Gastroesophageal sphincter (tissue), 4 donors: ENCODE measurements at places on chromosomes 1 and 21. TPM values are rescaled to one million over a fixed set of nuclear protein-coding genes. Genes with fewer than 3 reads are reported as not detected.
A peak's percentile ranks its signal among the peaks of the same experiment; 100 is the strongest.

DNA sequence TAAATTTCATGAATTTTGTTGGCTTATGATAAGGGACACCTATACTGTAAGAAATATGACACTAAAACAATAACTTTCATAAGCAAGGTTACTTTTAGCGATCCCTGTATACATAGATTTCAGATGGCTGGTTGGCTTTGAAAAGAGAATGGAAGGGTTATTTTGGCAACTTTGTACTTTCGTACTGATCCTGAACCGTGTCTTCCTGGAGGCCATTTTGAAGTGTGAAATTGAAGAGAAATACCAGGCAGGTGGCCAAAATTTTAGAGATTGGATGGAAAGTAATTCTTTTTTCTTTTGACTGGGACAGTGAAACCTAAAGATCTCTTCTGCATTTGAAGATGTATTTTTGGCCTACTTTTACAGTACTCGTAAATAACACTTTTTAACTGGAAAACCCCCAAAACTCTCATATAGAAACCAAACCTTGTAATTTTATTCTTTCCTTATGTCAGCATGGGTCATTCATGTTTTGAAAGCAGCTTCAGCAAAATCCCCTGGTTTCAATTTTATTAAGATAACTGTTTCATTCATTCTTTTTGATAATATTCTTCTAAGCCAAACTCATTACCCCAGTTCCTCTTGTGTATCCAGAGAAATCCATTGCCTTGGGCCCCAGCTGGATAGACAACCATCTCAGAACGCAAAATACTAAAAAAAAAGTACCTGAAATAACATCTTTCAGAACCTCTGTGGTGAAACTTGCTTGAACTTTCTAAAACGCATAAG lies 38.4 kb upstream of the ZNF281 start:
- no peak for ATAC-seq

Gene DCST1
- total RNA-seq, result not detected

Gene CCDC18
- total RNA-seq, result 0.81 TPM

GRCh38 chr1:7845761-7846160 lies 7.1 kb downstream of the UTS2 start:
- no peak for ATAC-seq

Gene FAM76A
- total RNA-seq, result 19.9 TPM

Gene ST6GALNAC3
- total RNA-seq, result 3.4 TPM

Gene TRIM46
- 0.35 TPM for total RNA-seq

DNA sequence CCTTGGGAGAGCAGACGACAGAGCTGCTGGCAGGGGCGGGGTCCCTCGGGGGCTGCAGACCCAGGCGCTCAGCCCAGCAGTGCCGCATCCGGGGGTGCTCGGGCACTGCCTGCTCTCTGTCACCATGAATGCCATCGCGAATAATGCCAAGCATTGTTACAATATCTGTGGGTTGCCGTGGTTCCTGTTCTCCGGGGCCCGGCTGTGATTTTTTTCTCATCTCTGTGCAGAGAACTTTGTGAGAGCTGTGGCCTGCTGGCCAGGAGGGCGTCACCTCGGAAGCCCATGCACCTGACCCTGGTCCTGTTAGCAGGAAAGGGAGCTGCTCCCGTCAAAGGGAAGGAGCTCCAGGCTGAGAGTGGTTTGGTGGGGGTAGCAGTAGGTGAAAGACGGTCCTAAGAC lies 70.4 kb downstream of the PRDM16 start:
- no peak for ATAC-seq

DNA sequence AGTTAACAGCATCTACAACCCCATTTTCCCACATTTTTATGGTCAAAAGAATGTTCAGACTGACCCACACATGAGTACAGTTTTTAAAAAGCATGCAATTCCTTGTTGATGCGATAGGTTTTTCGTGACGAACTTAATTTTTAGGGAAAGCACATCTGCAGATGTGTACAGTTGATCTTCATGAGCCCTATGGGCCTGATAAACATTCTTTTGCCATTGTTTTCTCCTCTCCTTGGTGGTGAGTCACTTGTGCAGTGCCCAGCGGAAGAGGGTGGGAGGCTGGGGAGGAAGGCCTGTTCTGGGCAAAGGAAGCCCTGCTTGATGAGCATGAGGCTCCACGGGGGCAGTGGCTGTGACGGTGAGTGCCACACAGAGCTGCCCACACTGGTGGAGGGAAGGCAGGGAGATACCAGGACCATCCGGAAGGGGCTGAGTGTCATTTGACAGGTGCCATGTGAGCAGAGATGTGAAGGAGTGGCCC lies 5.3 kb downstream of the ARF1 start:
- ATAC-seq, result no peak

Gene CDCA8
- 0.45 TPM for total RNA-seq

- ATAC-seq, result no peak
Observed at GRCh38 chr1:54001591-54001990, 16.4 kb downstream of the LDLRAD1 start.

DNA sequence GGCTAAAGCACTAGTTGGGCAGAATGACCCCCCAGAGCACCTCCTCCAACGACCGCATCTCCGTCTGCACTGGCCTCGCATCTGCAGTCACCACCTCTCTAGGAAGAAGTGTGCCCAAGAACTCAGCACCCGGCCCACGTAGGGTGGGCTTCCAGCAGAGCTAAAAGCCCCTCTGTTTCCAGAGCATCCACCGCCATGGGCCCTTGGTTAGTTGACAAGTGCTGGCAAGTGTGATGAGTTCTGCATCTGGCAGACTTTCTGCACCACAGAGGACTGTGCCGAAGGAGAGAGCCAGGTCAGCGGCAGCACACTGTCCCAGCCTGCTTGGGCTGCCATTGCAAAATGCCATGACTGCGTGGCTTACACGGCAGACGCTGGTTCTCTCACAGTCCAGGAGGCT lies 76.4 kb upstream of the COL6A1 start:
- ATAC-seq, result no peak

GRCh38 chr1:57678138-57678537 lies 254.3 kb upstream of the DAB1 start:
- ATAC-seq, result no peak

DNA sequence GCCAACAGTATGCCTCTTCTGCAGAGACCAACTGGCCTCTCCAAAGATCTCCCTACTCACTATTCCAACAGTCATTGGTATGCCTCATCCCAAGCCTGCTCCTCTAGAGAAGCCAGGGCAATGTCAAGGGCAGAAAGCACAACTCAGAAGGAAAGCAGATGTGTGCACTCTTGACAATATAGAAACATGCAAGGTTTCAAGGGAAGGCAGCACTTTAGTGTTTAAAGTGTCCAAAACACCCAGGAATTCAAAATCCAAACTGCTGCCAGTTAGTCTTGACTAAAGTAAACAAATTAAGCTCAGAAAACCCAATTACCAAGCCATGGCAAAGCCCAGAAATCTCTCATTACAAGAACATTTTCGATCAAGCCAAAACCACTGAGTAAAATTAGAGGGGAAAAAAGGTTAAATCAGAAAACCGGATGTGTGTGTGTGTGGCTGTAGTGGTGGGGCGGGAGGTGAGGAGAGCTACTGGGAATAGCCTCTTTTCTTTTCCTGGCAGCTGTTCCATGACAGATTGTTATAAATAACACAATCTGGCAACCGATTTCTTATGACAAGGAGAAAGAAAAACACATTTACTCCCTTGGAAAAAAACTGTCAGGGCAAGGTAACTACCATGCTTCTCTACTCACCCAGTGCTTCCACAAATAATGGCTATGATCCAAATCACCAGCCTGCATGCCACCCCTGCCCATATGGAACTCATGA lies 39.2 kb downstream of the EIF2B3 start:
- peak; percentile 87 for ATAC-seq

- ATAC-seq, result peak; percentile 77
Observed at GRCh38 chr21:28745131-28746016, 247.3 kb downstream of the LTN1 start.

DNA sequence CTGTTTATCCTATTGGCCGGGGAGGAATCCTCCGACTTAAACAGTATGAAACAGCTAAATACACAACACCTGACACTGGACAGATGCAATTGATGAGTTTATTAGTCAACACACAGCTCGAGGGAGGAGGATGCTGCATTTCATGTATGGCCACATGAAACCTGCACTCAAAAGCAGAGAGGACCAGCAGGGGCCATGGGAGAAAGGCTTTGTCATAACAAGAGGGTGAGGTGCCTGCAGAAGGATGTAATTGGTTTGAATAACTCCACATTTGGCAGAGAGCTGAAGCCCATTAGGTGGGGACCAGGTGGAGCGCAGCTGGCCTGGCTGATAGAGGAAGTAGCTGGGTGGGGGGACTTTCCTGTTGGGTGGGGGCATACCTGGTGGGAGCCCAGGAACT lies 599.1 kb downstream of the PTPRU start:
- ATAC-seq, result no peak

Gene NPR1
- 49.8 TPM for total RNA-seq

Gene IGFN1
- total RNA-seq, result not detected

GRCh38 chr1:22494943-22495579 lies 43.4 kb downstream of the ZBTB40 start:
- no peak for ATAC-seq

Gene KPRP
- total RNA-seq, result not detected

- ATAC-seq, result peak; percentile 10
Observed at GRCh38 chr1:61055110-61055614, 27.2 kb upstream of the NFIA start.

Gene FAM177B
- total RNA-seq, result not detected

DNA sequence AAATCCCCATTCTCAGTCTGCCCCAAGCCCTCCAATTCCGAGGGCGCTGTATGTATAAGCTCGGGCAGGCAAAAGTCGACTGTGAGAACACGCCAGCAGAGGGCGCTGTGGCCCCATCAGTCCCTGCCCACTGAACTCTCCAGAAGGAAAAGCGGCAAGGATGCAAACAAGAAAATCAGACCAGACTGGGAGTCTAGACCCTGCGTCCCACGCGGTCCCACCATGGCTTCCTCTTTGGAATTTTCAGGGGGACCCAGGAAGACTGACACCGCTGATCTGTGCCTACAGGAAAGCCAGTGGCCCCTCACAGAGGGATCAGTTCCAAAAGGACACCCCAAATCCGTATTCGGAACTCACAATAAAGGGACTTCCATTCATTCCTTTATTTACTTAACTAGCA lies 19.5 kb downstream of the TEX35 start:
- ATAC-seq, result peak; percentile 65

- ATAC-seq, result no peak
Observed at GRCh38 chr1:200888349-200888838, 6.3 kb upstream of the INAVA start.

Gene CD34
- total RNA-seq, result 70.9 TPM

GRCh38 chr1:213647864-213648650 lies 339.7 kb upstream of the PROX1 start:
- no peak for ATAC-seq

DNA sequence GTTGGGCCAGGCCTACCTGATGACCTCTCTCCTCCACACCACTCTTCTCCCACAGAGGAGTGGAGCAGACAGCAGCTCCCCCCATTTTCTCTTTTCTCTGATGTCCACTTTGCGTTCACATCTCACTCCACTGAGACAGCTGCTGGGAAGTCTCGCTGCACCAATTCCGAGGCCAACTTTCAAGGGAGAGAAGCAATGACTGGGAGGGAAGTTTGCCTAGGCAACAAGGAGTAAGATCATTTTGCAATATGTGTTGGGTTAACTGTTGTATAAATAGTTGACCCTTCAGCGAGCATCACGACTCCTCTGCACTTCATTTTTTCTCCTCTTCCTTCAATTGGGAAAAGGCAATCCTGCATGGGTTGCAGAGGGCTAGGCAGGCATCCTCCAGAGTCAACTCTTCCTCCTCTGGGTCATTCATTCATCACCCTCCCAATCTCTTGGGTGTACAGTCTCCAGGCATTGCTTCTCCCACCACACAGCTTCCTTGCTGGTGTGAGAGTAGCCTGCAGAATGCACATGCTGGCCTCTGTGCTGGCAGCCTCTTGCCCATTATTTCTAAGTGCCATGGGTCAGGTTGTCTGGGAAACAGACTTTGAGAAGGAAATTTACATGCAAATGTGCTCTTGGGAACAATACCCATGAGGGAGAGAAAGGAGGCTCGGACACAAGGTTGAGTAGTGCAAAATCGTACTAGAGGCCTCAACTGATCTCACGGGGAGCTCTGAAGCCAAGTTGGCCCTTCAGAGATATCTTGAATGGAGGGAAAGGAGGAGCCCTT lies 75.8 kb upstream of the BCAR3 start:
- no peak for ATAC-seq

Gene CD247
- 0.31 TPM for total RNA-seq

- ATAC-seq, result no peak
Observed at GRCh38 chr21:44024257-44024656, 12.1 kb downstream of the TRAPPC10 start.

Gene ZSWIM5
- 6.8 TPM for total RNA-seq

DNA sequence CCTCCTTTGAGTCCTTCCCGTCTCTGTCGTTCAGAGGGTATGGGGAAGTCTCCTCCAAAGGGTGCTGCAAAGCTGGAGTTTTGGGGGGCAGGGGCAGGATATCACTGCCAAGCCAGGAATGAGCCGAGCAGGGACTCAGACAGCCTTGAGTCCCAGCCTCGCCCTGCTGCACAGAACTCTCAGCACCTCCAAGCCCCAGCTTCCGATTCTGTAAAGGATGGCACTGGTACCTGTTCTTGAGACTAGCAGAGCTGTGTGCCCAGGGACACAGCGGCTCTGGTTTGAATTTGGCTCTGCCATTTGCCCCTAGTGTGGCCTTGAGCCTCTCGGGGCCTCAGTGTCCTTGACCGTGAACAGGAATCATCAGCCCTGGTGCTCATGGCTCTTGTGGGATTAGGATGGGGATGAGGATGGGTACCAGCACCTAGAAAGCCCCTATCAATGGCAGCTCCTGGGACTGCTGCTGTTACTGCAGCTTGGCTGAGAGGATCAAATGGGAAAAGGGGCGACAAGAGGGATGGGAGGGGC lies 1.5 kb upstream of the FBLIM1 start:
- no peak for ATAC-seq

GRCh38 chr1:10682108-10682445 lies 114.4 kb downstream of the CASZ1 start:
- ATAC-seq, result no peak

DNA sequence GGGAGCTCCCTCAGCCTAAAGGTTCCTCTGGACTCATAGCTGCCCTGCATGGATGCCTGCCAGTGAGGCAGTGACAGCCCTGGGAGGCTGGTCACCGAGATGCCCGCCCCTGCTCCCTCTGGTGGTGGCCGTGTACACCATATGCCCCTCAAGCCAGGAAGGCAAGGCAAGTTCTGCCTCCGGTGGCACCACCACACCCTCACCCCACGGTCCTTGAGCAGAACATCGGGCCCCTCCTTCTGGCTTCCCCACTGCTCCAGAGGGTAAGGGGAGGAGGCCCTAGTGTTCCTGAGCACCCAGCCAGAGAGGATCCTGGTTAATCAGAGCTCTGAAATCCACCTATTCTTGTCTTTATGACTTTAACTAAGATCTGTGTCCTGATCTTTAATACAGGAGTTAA lies 1.5 kb upstream of the S100A14 start:
- ATAC-seq, result peak; percentile 82

Gene S100A7A
- not detected for total RNA-seq

Gene FMOD
- 53.6 TPM for total RNA-seq

Gene PIK3R3
- 32.4 TPM for total RNA-seq

Gene DNAH14
- total RNA-seq, result 13.2 TPM

GRCh38 chr1:82785268-82785790 lies 984.6 kb downstream of the ADGRL2 start:
- no peak for ATAC-seq

Gene IFNAR1
- 44.1 TPM for total RNA-seq

- no peak for ATAC-seq
Observed at GRCh38 chr1:111219557-111220286, 7.8 kb upstream of the CHI3L2 start.

Gene CHML
- total RNA-seq, result 7.8 TPM

Gene C1orf141
- total RNA-seq, result not detected
